ENCODE measurements at places on chromosomes 3 and 15.

GRCh38 chr3:98599647-98600411 lies 6.4 kb upstream of the CPOX start:
- no peak for DNase-seq

DNA sequence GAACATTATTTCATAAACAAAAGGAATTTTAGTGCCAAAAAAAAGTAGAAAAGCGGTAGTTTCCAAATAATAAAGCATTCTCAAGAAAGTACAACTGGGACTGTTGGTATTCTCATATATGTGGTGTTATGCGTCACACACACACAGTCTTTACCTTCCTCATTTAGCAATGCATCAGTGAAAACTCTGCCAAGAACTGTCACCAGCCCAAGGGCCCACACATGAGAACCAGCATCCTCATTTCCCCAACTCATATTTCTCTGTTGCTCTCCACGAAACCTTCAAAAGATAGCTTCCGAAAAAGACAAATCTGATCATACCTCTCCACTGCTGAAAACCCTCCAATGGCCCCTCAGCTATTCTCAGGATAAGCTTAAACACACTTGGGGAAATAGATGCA lies 150.7 kb downstream of the CADPS start:
- DNase-seq, result no peak

DNA sequence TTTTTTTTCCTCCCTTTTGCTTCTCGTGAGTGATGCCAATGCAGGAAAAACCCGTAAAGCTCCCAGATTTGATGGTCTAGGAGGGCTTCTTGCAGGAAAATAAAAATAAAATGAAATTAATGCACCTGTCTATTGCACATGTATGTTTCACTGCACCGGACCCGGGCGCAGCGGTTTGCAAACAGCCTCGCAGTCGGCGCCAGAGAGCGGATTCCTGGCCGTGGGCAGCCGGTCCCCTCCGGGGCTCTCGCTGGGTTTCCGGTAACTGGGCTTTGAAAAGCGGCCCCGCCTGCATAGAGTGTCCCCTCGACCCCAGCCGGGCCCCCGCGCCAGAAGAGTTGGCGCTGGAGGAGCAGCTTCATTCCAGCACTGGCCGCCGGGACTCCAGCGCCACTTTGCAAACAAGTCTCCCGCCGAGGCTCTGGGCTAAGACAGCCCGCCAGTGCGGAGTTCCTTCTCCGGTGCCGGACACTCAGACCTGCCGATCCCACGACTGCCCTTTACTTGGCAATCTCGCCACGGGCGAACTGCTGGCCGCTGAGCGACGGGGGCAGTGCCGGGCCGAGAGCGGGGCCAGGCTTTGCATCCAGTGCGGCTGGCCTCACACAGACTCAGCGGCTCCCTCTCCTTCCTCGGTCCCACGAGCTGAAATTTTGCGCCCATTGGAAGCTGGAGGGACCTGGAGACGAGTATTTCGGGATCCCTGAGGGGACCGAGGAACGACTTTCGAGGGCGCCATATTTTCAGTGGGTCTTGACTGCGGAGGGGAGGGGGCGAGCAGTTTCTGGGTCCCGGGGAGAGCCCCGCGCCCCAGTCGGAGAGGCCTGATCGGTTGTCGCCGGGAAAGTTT lies 225.9 kb upstream of the C2CD4B start:
- DNase-seq, result peak; percentile 60

DNA sequence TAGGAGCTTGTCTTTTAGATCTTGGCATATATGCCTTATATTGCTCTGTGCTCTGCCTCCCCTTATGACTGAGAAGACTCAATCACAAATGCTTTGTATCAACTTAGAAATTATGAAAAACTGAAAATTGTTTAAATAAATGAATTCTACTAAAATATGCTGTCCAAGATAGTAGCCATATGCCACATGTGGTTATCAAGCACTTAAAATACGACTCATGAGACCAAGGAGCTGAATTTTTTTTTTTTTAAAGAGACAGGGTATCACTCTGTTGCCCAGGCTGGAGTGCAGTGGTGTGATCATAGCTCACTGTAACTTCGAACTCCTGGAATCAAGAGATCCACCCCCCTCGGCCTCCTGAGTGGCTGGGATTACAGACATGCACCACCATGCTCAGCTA lies 118.3 kb downstream of the RFTN1 start:
- no peak for DNase-seq

- DNase-seq, result no peak
Measured at GRCh38 chr3:62035402-62036057, 337.8 kb downstream of the FEZF2 start.

GRCh38 chr3:129182390-129183185 lies 1.1 kb downstream of the CNBP start:
- no peak for DNase-seq

- DNase-seq, result no peak
Measured at GRCh38 chr15:35436422-35436821, 109.5 kb downstream of the DPH6 start.

DNA sequence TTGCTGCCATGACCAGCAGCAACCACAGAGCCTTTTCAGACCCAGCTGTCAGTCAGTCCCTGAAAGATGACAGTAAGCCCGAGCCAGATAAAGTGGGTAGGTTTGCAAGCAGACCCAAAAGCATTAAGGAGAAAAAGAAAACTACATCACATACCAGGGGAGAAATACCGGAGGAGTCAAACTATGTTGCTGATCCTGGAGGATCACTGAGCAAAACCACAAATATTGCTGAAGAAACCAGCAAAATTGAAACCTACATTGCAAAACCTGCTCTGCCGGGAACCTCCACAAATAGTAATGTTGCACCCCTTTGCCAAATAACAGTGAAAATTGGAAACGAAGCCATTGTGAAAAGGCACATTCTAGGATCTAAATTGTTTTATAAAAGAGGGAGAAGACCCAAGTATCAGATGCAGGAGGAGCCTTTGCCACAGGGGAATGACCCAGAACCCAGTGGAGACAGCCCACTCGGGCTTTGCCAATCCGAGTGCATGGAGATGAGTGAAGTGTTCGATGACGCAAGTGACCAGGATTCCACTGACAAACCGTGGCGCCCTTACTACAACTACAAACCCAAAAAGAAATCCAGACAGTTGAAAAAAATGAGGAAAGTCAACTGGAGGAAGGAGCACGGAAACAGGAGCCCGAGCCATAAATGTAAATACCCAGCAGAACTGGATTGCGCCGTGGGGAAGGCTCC lies 42.1 kb upstream of the RASA2 start:
- DNase-seq, result no peak

DNA sequence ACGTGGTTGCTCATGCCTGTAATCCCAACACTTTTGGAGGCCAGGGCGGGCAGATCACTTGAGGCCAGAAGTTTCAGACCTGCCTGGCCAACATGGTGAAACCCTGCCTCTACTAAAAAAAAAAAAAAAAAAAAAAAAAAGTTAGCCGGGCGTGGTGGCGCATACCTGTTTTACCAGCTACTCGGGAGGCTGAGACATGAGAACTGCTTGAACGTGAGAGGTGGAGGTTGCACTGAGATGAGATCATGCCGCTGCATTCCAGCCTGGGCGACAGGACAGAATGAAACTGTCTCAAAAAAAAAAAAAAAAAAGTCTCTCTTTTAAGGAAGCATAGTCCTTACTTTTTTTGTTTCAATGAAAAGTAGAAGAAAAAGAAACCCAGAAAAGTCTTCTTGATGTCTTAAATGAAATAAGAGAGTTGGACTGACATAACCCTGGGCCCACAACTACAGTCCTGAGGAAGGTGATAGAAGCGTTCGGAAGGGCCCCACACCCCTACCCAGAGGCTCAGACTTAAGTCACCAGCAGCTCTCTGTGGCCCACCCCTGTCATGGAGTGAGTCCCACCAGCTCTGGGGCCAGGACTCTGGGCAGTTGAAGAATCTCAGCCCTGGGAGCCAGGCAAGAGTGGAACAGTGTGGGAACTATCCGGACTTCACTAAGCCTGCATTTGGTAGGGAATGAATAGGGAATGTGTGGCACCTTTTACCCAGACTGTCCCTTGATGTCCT lies 2.6 kb downstream of the NME9 start:
- DNase-seq, result no peak

DNA sequence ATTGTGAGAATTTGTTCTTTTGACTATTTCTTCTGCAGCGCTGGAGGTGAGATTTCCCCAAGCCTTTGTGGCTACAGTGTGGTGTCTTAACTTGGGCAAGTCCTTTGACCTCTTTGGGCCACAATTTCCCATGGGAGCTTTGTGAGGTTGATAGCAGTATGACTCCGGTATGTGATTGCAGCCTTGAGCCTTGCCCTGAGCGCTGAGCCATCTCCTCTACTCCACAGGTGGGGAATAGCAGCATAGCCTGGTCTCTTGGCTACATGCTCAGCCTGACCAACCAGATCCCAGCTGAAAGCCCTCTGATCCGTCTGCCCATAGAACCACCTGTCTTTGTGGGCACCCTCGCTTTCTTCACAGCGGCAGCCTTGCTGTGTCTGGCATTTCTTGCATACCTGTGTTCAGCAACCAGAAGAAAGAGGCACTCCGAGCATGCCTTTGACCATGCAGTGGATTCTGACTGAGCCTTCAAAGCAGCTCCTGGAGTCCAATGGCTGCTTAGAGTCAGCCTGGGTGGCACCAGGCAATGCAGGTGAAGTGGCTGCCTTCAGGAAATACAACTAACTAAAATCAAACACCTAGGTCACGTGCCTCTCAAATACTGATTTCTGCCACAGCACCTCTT lies 30.0 kb upstream of the RPL14 start:
- no peak for DNase-seq

DNA sequence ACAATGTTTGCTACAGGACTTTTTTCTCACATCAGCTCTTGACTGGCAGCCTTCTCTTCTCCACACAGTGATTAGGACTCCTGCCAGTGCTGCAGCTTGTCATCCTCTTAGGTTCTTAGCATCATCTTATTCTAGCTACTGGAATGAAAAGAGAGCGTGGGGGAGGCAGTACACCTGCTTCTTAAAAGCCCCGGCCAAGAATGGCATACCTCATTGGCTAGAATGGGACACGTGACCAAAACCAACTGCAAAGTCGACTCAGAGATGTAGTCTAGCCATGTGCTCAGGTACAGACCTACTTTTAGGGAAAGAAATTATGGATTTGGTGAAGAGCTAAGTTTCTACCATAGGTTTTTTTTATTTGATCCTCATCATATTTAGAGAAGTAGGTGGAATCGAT lies 44.1 kb downstream of the RARB start:
- no peak for DNase-seq
